ENCODE measurements at places on chromosomes 11 and 22. TPM values are rescaled to one million over a fixed set of nuclear protein-coding genes. Genes with fewer than 3 reads are reported as not detected.
A peak's percentile ranks its signal among the peaks of the same experiment; 100 is the strongest.

The TLCD5 gene
- 5.4 TPM for total RNA-seq

- H3K36me3 ChIP-seq: no peaks in the 10 kb centered on the region
- H3K27me3 ChIP-seq: no peaks in the 10 kb centered on the region
- no peak for DNase-seq
- H3K27ac ChIP-seq: no peak overlapping the region
These were observed 27.9 kb downstream of the NAV2 start for GRCh38 chr11:19740586-19740985.

DNA sequence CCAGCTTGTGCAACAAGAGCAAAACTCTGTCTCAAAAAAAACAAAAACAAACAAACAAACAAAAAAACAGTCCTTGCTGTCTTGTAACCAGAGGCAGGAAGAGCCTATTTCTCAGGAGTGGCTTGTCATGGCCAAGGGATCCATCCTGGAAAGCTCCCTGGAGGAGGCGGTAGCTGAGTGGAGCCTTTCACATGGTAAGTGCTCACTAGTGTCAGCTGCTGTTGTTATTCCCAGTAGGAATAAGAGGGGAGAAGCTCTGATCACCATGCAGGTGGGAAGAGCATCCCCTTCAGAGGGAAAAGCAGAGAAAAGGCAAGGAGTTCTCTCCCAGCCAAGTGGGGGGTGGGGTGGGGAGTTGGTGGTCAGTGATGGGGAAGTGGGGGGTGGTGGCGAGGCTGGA is 54.6 kb upstream of the WNT7B start:
- H3K36me3 ChIP-seq: no peaks in the 10 kb centered on the region
- no peaks in the 10 kb centered on the region for H3K27me3 ChIP-seq
- no peak for DNase-seq
- no peak overlapping the region for H3K27ac ChIP-seq
- peaks cover 13% of the 10 kb centered on the region for H3K4me1 ChIP-seq

- H3K27ac ChIP-seq: no peak overlapping the region
- no peak overlapping the region for H3K4me3 ChIP-seq
- no peak for DNase-seq
- H3K27me3 ChIP-seq: no peaks in the 10 kb centered on the region
- peaks cover 5% of the 10 kb centered on the region for H3K36me3 ChIP-seq
These were observed 47.6 kb downstream of the ST3GAL4 start for GRCh38 chr11:126403022-126403581.

DNA sequence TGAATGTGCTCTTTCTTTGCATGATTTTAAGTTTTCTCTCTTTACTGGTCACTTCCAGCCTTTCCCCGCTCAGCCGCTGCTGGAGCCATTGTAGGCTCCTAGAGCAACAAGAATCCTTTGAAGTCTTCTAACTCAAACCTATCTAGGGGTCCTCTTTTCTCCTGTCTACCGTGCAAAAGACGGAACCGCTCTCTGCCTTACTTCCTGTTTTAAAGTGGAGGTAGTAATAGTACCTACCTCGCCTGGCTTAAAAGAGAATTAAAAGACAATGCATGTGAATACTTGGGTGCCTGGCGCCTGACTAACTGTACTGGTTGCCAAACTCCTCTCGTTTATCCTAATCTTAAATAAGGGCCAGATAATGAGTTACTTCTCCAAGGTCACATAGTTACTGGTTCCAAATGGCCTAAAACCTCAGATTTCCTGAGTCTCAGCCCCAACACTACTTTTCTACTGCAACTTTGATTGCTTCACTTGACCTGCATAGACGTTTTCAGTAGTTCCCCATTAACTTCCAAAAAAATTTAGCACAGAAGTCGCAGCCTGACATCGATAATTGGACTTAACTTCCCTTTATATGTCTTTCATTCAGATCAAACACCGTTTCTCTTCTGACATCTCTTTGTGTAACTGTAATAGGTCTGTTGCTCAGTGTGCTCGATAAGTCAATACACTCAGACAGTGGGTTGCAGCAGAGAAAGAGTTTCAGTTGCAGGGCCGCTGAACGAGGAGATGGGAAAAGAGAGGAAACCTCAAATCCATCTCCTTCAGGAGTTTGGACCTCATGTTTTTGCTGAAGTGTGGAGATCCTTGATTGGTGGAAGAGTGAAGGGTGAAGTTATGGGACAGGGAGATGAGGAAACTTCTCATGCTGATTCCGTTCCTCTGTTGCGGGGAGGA is 891 bp downstream of the SAMM50 start:
- no peaks in the 10 kb centered on the region for H3K27me3 ChIP-seq
- peaks cover 38% of the 10 kb centered on the region for H3K4me1 ChIP-seq
- no peaks in the 10 kb centered on the region for H3K36me3 ChIP-seq
- DNase-seq: no peak
- peak overlapping the region; percentile 81 for H3K27ac ChIP-seq

The CRYBA4 gene
- total RNA-seq: not detected

DNA sequence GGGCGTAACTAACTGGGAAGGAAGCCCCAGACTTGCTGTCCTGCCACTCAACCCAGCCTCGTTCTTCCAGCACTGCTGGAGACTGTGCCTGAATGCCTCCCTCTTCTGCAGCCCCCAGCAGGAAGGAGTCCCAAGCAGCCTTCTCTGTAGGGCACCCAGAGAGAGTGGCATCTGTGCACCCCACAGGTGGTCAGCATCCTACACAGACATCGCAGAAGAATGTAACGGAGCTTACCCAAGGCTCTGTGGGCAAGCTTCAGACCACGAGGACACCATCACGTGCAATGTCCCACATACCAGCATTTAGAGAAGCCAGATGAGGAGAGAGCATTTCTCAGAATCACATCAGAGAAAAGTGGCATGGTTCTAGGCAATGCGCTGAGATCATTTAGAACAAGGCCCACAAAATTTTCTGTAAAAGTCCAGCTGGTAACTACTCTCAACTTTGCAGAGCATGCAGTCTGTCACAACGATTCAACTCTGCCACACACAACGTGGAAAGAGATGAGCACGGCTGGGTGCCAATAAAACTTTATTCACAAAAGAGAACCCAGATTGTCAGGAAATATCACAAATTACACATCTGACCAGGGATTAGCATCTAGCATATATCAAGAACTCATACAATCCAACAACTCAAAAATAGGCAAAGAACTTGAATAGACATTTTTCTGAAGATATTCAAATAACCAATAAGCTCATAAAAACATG is 33.4 kb downstream of the SHANK2 start:
- H3K4me1 ChIP-seq: no peaks in the 10 kb centered on the region
- H3K36me3 ChIP-seq: no peaks in the 10 kb centered on the region
- no peak for DNase-seq
- H3K27me3 ChIP-seq: no peaks in the 10 kb centered on the region
- H3K27ac ChIP-seq: no peak overlapping the region

DNA sequence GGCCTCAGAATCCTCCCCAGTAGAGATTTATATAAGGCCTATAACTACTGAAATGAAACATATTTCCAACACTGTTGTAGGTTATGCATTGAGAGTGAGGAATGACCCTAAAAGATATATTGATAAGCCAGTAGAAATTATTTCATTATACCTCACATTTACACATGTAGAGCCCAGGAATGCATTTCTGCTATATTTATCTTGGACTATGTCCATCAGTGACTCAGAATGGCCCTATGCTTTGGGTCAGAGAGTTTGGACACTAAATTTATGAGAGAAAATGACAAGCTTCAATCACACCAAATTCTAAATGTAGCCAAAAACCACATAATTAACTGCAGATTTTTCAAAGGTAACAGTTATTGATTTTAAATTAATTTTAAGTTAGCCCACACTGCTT is 761.9 kb downstream of the DLG2 start:
- no peak overlapping the region for H3K27ac ChIP-seq
- H3K4me1 ChIP-seq: no peaks in the 10 kb centered on the region
- H3K27me3 ChIP-seq: no peaks in the 10 kb centered on the region
- no peaks in the 10 kb centered on the region for H3K36me3 ChIP-seq

GRCh38 chr11:1570001-1570453 is 2.0 kb downstream of the DUSP8 start:
- H3K36me3 ChIP-seq: no peaks in the 10 kb centered on the region
- peaks cover 41% of the 10 kb centered on the region for H3K4me1 ChIP-seq
- DNase-seq: peak; percentile 49
- peaks cover 20% of the 10 kb centered on the region for H3K27me3 ChIP-seq
- H3K27ac ChIP-seq: peak overlapping the region; percentile 80
- H3K4me3 ChIP-seq: no peak overlapping the region
